ENCODE measurements at places on chromosomes 4 and X.

DNA sequence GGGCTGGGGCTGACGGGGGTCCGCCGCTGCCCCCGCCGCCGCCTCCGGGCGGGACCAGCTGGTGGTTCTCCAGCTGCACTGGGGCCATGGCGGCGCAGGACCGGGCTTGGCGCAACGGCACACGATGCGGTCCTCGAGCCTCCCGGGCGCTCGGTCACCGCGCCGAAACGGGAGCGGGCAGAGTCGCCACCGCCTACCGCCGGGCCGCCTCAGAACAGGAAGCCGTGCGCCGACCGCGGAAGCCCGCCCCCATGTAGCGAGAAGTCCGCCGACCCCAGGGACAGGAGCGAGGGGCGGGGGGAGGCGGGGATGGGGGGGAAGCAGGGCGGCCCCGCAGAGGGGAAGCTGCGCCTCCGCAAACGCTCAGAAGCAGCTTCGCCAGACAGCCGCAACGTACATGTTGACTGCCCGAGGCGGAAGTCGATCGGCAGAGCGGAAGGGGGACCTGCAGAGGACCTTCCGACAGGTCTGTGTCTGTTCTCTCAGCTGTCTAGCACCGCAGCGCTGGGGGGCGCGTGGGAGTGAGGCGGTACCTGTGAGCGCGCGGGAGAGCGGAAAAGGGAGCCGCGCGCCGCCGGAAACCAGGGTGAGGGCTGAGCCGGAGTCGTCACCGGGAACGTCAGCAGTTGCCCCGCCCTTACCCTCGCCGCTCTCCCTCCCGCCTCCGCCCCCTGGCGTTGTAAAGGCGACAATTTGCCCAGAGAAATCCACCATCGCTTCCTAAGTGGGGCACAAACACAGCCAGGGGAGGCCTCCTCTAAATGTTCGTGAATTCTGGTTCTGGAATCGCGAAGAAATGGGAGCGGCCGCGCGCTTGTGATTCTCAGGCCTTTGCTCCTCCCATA is at the start of gene MED14:
Gene MED14 (minus strand): TSS at position 218 of the 845 bp plus-strand sequence. CDS start 130 bp downstream, at position 88.
- peak; percentile 95 for DNase-seq

DNA sequence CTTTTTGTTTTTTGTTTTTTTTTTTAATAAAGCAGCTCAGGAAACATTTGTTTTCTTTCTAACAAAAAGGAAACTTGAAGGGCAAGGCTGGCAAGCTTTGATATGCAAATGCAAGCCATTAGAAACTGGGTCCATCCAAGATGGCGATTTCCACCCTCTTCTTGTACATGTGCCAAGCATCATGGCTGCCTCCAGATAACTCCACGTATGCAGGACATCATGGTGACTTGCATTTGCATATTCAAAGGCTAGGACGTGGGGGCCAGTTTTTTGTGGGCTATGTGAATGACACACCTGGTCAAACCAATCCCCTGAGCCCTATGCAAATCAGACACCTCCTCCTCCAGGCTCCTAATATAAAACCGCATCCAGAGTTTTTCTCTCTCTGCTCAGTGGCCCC is 692.6 kb downstream of the FAM133A start:
- DNase-seq, result no peak

DNA sequence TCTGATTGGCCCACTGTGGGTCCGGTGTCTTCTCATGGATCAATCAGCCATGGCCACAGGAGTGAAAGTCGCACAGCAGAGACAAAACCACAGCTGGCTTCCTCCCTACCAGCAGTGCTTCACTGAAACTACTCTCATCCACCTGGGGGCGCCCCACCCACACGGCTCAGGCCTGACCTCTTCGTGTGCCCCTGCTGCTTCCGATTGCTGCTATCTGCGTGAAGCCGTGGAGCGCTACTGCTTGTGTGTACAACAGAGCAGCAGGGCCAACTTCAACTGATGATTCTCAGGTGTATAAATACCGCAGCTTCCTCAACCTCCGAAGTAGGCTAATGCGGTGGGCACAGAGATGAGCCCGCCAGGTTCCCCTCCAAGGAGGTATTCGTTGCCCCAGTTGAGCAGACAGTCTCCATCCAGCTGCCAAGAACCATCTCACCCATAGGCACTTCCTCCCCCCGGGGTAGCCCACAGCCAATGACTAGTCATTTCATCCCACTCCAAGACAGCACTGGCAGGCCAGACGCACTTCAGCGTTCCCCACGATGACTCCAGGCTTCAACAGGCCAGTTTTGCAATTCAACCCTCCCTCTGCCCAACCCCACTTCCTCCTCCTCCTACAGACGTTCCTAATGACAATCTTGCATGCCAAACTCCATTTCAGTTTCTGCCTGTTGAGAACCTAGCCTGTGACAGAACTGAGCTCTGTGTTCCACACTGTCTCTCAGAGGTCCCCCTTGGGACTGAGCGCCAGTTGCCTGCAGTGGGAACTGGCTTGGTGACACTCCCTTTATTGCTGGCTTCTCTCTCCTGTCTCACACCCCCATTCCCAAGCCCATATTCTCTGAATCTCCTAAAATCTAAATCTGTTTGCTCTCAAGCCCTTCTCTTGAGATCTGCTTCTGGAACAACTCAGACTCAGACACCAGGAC is 41.3 kb upstream of the ATP6AP2 start:
- peak; percentile 93 for DNase-seq

DNA sequence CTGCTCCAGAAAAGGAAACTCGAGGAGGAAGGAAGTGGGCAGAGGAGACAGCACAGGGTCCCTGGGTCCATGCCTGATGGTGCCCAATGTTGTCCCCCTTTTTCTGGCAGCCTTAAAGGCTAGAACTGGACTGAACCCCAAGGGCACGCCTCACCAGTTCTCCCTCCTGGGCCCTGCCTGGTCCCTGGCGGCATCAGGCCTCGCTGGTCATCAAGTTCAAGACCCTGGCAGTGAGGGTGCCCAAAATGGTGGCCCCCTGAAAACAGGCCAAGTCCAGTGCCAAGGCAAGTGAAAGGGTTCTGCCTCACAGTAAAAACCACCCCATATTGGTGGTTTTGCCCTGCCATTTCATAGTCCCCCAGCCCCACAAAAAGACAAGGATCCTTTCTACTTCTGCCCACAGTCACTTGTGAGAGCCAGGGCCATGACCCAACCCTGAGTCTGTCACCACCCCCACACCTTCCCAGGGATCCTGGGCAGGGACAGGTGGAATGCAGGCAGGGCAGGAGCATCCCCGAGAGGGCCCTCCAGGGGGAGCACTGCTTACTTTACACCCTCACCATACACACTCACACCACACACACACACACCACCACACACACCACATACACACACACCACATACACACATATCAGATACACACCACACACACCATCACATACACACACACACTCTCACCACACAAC is 107.6 kb downstream of the DCTD start:
- DNase-seq, result peak; percentile 71

DNA sequence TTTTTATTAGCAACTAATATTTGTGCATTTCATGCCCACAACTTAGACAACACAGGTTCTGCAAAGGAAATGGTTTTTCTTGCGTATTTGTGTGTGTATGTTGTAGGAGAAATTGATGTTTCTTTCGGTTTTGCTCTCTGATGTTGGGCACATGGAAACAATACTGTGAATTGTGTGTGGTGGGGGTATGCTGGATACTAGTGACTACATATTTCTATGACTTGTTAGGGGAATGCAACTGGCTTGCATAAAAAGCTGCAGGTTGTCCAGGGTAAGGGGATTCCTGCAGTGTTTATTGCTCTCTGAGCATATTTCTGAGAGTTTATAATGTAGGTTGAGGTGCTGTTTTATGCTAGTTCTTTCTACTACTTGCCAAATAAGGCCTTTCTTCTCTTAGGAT is 11.6 kb downstream of the DLG3 start:
- DNase-seq, result no peak

GRCh38 chr4:176150356-176150682 is 45.1 kb downstream of the SPATA4 start:
- DNase-seq, result no peak

DNA sequence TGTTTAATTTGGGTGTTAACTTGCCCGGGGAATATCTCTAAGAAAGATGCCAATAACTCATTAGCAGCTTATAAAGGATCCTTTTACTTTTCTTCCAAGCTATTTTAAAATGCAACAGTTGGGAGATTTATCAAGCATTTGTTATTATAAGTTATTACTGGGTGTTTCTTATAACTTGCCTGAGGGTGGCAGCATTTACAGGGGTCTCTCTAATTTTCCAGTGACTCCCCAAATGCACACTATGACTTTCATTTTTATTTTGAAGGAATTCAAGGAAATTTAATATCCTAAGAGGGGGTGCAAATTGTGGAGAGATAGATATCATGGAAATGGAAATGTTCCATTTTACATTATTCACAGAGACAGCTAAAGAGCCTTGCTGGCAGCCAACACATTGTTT is 138.0 kb downstream of the PDGFRA start:
- no peak for DNase-seq

- DNase-seq, result no peak
These were observed 8.2 kb upstream of the CAMK2D start for GRCh38 chr4:113769744-113770143.

GRCh38 chrX:370963-371745 is 15.6 kb downstream of the PPP2R3B start:
- DNase-seq, result no peak

DNA sequence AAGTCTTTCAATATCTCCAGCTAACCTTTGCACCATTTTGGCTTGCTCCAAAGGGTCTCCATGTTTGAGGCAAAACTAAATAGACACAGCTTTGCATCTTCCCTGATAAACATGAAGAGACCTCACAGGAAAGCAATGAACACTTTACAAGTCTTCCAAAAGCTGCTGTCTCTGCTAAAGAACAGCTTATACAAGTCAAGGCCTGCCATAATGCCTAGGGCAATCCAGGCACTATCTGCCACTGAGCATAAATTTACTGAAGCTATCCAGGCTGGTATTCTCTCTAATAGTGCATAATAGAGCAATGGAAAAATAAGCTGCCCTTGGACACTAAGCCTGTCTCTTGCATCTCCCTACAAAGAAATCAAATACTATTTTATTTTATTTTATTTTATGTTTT is 60.1 kb upstream of the S100G start:
- DNase-seq, result no peak

DNA sequence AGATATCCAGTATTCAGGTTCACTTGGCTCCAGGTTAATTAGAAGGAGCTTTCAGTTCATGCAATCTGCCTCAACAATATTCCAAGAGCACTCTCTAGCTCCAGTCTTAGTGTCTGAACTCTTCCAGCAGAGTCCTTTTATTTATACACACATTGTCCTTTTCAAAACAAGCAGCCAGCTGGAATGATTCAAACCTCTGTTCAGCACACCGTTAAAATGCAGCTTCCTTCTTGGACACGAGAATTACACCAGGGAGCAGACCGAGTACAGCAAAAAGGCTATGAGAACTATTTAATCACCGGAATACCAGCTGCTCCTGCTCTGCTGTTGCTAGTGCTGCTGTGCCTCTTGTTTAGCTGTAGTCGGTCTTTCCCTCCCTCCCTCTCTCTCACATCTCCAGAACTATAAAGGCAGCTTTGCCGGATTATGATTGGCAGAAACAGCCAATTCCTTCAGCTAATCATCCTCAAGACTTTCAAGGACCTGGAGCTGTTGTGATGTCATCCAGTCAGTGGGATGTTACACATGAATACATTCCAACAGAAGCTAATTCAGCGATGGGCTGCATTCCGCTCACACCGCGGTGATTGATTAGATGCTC is at the start of gene NDST4:
Gene NDST4 (minus strand): TSS at position 115 of the 601 bp plus-strand sequence. CDS start 36,584 bp downstream, outside the sequence.
- DNase-seq, result no peak

Data from endodermal cell (in vitro differentiated cells).